ENCODE measurements at places on chromosomes 7 and 10.

GRCh38 chr10:33419311-33419710, 84.8 kb upstream of the NRP1 start:
- no peak for DNase-seq

- no peak for DNase-seq
These were observed 39.9 kb downstream of the CYTH3 start for GRCh38 chr7:6232534-6232933.

DNA sequence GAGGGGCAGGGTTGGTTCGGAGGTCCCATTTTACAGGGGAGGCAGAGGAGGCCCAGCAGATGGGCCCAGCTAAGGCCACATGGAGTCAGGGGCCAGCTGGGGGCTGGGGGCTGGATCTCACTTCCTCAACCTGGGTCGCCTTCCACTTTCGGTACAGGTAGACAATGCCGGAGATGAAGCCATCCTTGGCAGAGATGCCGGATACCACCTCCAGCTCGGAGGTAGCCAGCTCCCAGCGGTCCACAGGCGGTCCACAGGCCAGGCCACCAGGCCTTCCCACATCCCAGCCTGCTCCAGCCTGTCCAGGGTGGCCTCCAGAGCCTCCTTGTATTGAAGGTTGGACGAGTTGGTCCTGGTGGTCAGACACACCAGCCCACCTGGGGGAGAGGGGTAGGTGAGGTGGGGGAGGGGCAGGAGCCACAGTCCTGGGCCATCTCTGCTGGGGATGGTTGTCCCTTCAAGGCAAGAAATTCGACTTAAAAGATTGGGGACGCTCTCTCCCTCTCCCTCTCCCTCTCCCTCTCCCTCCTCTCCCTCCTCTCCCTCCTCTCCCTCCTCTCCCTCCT, 3.9 kb downstream of the CLDN4 start:
- DNase-seq = no peak

DNA sequence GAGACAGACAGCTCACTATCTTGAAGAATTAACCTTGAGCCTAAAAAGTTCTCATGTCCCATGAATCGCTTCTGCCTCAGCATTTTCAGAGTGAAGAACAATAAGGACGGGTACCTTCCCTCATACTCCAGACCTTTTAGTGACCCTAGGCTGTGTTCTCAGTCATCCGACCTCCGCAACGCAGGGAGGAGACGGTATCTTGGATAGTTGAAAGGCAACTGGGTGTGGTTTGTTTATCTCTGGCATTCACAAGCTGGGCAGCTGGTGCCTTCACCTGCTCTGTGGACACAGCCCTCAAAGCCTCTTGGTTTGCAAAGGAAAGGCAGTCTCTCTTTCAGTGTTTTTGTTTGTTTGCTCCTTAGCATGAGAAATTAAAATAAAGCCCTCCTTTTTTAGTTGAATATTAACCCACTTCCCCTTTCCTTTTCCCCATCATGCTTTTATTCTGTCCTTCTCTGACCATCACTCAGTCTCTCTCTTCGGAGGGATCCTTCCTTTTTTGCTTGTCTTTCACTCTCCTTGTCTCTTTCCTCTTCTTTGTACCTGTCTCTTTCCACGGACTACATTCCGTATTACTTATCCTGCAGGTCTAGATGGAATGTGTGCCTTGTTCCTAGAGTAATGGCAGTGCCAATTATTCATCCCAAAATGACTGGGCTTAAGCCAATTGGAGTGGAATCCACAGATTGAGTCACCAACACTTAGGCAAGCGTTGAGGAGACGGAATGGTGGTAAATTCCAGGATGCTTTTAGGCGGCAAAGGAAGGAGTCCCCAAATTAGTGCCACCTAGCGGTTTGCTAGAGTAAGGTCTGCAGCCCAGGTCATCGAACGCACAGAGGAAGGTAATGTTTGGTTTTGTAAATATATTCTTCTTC, 45.8 kb downstream of the PRR15 start:
- DNase-seq = peak; percentile 87

GRCh38 chr10:116627386-116627933, 6.7 kb downstream of the PNLIPRP2 start:
- peak; percentile 58 for DNase-seq

DNA sequence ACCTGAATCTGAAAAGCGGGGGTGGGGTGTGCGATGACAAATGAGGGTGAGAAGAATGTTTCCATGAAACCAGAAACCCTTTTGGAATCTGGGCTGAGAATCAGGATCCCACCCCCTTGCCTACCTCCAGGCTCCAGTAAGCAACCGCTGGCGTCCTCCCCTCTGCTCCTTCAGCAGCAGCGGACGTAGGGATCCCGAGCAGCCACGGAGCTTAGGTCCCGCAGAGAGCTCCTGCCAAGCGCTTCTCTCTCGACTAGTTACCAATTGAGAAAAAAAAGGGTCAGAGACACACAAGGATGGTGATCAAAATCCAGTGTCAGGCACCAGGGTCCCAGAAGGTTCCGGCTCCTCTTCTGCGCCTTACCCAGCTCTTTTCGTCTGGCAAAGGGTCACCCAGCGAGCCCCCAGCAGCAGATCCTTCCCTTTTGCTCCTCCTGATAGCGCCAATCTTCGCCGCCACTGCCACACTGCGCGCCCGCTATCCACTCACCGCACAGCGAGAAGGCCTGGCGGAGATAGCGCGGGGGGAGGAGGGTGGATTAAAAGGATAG, 733.5 kb downstream of the ZWINT start:
- DNase-seq = no peak

DNA sequence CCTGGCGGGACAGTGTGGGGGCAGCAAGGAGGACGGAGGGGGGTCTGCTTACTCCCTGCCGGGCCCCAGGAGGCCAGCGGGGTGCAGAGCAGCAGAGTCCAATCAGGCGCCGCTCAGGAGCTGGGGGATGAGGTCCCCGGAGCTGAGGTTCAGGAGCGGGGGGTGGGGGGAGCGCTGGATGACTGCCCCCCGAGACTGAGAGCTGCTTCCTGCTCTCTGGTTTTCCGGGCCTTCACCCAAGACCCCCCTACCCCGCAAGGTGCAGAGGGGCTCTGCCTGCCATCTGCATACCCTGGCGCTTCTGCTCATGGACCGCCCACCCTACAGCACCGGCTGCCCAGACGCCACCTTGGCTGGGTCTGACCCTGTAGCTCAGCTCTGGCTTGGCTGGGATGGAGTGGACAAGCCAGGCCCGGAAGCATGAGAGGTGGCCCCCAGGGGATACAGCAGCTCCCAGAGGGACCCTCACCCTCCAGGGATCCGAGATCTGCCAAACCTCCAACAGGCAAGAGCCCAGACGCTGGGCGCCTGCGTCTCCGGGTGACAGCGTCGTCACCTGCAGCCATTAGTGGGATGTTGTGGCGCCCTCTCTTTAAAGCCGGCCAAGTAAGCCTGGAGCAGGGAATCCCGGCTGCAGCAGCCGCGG, 930 bp downstream of the KNDC1 start:
- DNase-seq = no peak

- DNase-seq = no peak
These were observed 674.4 kb downstream of the PHTF2 start for GRCh38 chr7:78473021-78473420.

- no peak for DNase-seq
These were observed 78.2 kb downstream of the ELFN1 start for GRCh38 chr7:1748076-1748838.

DNA sequence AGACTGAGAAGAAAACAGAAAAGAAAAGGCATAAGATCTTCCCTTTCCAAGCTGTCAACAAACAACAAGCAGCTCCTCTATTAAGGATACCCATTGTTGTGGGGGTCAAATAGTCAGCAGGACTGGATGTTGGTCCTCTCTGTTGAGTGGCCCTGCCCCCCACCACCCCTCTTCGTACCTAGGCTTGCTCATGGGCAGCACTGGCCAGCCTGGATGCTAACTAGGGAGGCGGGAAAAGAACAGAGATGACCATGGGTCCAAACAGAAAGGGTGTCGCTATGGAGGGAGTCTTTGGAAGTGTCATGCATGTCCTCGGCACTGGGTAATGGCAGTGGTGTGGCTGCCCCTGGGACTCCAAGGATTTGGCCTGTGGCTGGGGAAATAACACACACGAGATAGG, 45.6 kb downstream of the SPDYE5 start:
- no peak for DNase-seq

GRCh38 chr7:24158975-24159374, 125.0 kb upstream of the NPY start:
- DNase-seq = no peak

GRCh38 chr10:125085258-125086054, 74.9 kb downstream of the CTBP2 start:
- no peak for DNase-seq

- DNase-seq = peak; percentile 89
These were observed 90.4 kb downstream of the SVOPL start for GRCh38 chr7:138610671-138611170.

- no peak for DNase-seq
These were observed 153.6 kb downstream of the PHF14 start for GRCh38 chr7:11127114-11127785.

- no peak for DNase-seq
These were observed 409.4 kb downstream of the GATA3 start for GRCh38 chr10:8463853-8464252.

DNA sequence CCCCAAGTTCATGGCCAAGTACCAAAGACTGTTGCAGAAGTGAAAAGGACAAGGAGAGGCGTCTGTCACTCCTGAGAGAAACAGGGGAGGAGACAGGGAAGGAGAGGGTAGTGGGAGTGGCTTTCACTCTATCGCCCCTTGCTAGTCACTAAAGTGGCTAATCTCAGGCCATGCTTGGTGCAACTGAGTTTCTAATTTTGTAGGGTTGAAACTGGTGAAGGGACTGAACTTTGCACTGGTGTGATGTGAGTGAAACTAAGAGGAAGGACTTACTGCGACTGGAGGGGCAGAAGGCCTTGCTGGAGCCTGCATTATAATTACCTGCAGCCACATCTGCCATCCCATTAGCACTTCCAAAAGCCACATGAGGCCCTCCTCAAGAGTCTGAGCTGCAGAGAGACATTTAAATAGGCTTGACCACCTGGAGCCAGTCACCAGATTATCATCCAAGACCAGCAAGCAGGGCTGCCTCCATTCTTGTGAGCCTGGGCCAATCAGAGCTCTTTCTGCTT, 107.2 kb upstream of the EEPD1 start:
- DNase-seq = no peak

DNA sequence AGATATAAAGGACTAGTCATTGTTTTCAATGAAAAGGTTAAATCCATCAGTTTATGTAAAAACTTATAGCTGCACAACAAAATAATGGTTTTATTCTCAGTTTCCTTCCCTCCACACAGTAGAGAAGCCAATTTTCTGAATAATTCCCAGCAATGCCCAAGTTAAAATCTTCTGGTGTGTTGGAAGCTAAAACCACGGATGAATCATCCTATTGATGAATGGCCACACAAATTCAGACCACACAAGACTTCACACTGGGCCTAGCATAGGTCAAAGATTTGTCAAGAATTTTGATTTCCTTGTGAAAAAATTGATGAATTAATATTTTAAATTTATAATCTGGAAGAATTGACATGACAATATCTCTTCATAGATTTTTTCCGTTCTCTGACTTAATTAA, 617.6 kb downstream of the INHBA start:
- DNase-seq = no peak

GRCh38 chr7:100865938-100866728, 1.1 kb upstream of the TRIP6 start:
- DNase-seq = peak; percentile 23

DNA sequence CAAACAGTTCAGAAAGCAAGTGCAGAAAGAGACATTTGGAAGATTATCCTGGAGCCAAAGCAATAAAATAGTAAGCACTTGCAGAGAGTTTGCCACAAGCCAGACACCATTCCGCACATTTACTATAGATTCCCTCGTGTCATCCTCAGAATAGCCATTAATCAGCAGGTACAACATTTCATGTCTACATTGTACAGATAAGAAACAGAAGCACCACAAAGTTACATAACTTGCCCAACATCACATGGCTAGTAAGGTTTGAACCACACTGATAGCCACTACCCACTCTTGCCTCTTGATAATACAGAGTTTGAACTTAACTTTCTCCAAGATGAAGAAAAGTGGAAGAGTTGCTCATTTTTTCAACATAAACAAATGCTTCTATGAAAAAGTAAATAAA, 40.6 kb upstream of the GHITM start:
- DNase-seq = no peak

DNA sequence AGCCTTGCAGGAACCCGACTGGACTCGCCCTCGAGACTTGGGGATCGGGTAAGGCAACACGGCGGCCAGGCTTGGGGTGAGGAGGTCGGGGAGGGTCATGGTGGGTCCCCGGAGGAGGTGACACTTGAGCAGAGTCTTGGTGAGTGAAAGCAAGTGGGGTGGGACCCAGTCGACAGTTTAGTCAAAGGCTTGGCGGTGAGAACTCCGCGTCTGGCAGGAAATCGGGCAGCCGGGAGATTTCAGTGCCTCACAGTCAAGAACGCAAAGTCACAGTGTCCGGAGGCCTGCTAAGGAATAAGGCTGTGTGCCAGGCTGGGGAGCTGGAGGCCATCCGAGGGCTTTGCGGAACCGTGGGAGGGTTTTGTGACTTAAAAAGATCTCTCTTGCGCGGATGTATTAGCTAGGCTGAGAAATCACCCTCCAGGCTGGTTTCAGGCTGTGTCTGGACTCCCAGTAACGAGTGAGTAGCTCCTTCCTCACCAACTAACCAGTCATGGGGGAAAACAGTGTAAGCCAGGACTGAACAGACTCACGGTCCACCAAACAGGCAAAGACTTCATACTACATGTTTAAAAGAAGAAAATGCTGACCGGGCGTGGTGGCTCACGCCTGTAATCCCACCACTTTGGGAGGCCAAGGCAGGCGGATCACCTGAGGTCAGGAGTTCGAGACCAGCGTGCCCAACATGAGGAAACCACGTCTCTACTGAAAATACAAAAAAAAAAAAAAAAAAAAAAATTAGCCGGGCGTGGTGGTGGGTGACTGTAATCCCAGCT, 613 bp downstream of the AP5Z1 start:
- DNase-seq = no peak

DNA sequence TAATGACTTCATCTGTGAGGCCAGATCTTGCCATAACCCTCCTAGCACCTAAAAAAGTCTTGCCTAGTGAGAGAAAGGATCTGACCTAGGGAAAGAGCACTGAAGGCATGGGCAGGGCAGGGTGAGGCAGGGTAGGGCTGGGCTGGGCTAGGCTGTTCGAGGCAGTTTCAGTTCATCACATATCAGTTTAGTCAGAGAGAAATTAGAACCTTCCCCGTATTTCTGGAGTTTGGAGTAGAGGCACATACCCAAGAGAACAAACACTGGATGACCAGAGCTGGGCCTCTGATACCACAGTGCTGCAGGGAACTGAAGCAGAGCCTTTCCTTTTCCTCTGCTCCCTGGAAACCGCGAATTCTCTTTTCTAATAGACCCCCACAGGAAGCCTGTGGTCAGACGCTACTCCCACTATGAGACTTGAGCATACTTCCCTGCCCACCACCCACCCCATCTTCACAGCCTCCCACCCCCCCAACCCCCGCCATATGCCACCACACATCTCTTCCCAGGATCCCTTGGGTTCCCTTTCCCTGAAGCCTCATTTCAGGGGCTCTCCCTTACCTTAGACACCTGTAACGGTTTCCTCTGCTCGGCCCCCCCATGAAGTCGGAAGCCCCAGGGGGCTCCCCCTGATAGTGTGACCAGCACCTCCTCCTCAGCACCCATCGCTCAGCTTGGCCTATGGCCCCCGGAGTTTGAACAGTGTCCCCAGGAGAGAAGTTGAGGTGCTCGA, 406 bp downstream of the SYNPO2L start:
- DNase-seq = no peak
